ENCODE measurements at places on chromosomes 4 and X.
A peak's percentile ranks its signal among the peaks of the same experiment; 100 is the strongest.

GRCh38 chr4:804804-805203, 21.1 kb downstream of the CPLX1 start:
- DNase-seq, result no peak

DNA sequence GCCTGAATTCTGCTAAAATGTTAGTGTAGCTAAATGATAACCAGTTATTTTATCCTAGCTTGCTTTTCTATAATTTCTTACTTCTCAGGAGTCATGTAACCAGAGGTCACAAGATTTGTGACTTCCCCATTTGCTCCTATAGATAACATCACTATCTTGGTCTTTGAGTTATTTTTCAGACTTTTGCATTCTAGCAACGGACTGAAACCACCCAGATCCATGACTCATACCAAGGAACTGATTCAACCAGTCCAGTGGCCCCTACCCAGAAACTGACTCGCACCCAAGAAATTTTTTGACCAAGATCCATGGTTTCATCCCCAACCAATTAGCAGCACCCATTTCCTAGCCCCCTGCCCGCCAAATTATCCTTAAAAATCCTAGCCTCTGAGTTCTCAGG, 50.0 kb downstream of the IQCM start:
- DNase-seq, result no peak

- DNase-seq, result no peak
These were observed 12.4 kb upstream of the CTBP1 start for GRCh38 chr4:1261107-1261928.

DNA sequence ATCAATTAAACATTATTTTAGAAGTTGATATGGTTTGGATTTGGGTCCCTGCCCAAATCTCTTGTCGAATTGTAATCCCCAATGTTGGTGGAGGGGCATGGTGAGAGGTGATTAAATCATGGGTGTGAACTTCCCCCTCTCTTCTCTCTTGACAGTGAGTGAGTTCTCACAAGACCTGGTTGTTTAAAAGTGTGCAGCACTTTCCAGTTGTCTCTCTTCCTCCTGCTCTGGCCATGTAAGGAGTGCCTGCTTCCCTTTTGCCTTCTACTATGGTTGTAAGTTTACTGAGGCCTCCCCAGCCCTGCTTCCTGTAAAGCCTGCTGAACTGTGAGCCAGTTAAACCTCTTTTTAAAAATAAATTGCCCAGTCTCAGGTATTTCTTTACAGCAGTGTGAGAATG, 141.4 kb downstream of the GALNTL6 start:
- DNase-seq, result no peak

GRCh38 chr4:142473218-142473959, 372.7 kb downstream of the INPP4B start:
- DNase-seq, result no peak

- DNase-seq, result no peak
These were observed 29.6 kb downstream of the TEX11 start for GRCh38 chrX:70878902-70879301.

DNA sequence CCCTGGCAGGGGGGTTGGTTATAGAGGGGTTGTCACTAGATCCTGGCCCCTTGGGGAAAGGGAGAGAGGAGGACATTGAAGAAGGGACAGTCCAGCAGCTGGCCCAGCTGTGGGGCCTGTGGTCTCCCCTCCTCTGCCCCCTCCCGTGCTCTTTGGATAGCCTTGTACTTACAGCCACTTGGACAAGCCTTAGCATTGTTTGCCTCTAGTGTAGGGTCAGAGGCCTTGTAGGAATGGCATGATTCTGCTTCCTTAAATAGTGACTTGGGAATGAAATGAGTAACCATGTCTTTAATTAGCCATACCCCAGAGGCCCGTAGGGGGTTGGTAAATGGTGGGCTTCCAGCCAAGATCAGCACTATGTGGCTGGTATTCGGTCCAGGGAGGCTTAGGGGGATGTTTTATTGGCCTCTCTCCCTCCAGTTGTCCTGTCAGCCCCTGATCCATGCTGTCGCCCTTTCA, 230.6 kb downstream of the PTTG2 start:
- DNase-seq, result no peak

DNA sequence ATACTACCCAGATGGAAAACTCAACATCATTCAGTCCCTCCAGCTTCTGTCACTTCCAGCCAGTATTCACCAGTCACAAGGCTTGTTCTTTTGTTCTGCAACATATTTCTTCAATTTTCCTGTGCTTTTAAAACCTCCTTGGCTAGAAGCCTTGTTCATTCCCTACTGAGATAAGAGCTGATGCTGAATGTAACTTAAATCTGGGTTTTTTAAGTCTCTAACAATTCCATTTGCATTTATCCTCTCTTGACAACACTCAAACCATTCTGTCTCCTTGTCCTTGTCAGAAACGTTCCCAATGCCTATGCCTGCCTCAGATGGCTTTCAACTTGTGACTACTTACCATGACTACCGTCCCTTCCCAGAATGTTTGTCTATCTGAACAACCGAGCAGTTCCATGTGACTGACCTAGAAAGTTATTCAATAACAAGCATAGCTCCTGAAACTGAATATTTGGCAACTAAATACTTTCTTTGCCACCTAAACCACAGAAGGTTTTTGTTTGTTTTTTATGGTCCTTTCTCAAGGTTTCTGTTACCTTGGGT, 682.9 kb upstream of the GALNTL6 start:
- no peak for DNase-seq

- DNase-seq, result no peak
These were observed 433.7 kb upstream of the AMOT start for GRCh38 chrX:113274345-113274744.

DNA sequence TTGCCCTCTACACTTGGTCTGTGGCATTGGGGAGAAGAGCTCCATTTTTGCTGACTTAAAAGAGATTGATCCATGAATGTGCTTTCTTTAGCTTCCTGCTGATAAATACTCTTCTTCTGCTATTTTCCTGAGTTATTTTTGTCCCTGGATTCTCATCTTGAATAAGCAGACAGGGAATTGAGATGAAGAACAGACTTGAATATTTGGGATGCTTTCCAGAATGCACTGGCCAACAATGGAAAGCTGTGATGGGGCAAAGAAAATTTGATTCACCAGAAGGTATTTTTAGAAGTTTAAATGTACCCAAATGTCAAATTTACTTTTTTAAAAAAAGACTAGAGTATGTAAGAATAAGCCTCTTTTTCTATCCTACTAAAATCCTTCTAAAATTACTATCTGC, 309.9 kb upstream of the PPP1R2C start:
- DNase-seq, result no peak

GRCh38 chrX:134764202-134764785, 106.0 kb upstream of the PLAC1 start:
- DNase-seq, result no peak

DNA sequence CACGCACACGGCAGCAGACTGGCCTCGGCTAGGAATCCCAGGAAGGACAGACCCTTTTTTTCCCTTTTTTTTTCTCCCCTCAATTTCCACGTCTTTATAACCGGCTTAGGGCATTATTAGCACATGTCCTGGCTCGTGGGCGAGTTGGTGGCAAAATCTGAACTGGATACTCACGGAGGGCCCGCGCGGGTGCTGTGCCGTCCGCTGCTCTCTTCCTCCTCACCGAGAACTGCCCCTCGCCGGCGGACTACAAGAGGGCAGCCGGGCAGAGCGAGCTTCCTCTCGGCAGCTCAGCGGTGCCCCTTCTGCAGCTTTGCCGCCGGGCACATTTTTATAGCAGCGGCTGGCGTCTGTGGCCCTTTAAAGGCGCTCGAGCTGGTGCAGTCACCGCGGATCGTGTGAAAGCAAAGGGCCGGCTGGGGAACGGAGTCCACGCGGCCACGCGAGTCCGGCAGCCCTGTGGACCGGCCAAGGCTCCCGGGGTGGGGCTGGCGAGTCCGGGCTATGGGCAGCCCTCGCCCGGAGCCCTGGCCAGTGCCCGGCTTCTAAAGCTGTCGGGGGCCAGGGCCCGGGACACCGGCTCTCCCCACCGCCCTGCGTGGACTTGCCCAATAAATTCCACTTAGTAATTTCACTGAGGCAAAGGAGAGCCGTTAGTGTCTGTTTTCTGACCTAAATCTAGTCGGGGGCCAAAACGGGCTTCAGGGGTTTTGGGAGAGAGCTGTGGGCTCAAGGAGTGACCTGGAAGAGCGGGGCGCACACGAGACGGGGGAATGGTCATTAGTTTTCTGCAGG, 1.3 kb upstream of the CITED1 start:
- peak; percentile 82 for DNase-seq

DNA sequence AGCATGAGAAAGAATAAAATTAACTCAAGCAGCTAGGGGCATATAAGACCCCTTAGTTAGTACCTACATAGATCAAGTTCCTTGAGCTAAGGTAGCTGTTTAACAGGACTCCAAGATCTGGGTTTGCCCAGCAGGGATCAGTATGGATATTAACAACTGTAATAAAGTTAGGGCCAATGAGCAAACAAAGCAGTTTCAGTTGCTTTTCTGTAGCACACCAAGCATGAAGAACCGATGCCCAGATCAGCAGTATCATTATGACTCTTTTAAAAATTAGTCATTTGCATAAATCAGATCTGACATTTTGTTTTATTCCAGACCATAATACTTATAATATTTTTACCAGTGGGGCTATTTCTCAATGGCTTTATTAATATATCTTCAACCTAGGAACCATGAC, 80.9 kb downstream of the C4orf33 start:
- DNase-seq, result no peak

DNA sequence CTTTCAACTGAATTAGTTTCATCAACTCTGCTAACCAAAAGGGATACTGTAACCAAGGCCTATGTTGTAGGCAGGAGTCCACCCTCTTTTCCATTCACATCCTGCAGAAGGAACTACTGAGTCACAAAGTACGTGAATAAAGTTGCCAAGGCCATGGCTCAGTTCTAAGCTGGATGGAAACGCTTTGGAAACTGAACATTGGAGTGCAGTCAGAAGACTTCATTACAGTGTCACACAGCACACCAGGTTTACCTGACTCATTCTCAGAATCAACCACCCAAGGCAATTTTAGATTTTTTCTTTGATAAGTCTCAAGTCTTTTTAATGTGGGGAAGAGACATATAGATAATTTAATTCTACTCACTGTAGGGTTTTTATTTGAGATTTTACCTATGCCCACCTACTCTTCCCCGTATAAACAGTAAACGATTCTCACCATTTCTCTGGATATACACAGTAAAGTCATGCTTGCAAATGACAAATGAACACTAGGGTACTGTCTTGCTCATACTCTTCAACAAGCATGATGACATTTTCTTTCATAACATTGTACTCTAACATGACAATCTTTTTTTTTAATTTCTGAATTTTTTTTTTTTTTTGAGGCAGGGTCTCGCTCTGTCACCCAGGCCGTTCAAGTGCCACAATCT, 58.9 kb upstream of the RBM47 start:
- DNase-seq, result no peak

- DNase-seq, result no peak
These were observed 159.0 kb downstream of the CHIC2 start for GRCh38 chr4:53905276-53905940.

DNA sequence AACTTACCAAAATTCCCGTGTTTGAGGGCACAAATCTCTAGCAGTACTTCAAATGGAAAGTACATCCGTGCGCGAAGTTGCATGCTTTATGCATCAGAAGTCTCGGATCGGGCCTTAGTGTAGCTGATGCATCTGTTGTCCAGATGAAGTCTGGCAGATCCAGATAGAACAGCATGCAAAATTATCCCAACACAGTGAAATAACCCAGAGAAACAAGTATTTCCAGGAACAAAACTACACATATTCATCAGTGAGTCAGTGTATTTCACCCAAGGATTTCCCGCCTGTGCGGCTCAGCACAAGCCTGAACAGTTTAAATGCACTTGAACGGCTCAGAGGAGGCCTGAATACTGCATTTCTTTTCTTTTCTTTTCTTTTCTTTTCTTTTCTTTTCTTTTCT, 27.4 kb upstream of the CLDN24 start:
- DNase-seq, result no peak

DNA sequence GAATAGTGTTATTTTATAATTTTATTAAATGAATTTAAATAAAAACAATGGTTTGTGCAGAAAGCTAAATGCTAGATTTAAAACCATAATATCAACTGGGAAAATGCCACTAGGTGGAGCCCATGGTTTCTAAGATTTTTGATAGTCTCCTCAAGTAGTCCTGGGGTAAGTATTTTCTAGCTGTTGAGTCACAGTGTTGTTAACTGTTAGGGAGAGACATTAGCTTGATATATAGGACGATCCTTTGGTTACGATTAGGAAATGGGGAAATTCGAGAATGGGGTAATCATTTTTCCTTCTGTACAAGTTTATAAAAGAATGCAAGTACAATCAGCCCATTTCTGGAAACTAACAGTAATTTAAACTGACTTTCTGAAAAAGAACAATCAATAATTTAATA, 378.4 kb downstream of the ANKRD50 start:
- DNase-seq, result no peak

Measured in vagina (tissue), 2 donors.